Immature natural killer cell (primary cell): ENCODE measurements at places on chromosomes 4 and X. TPM values are rescaled to one million over a fixed set of nuclear protein-coding genes. Genes with fewer than 3 reads are reported as not detected.

The MEPE gene
- polyA plus RNA-seq = not detected

The EREG gene
- not detected for polyA plus RNA-seq

The ARAP2 gene
- 38.9 TPM for polyA plus RNA-seq

The TLR10 gene
- 0.55 TPM for polyA plus RNA-seq

The NPY1R gene
- not detected for polyA plus RNA-seq

The PNMA6A gene
- not detected for polyA plus RNA-seq

The XAGE1A gene
- not detected for polyA plus RNA-seq

The RNF175 gene
- not detected for polyA plus RNA-seq

The FAM9B gene
- polyA plus RNA-seq = 0.20 TPM

The GPC4 gene
- not detected for polyA plus RNA-seq

The NLGN4X gene
- not detected for polyA plus RNA-seq

The RGN gene
- polyA plus RNA-seq = not detected

The TLR7 gene
- polyA plus RNA-seq = not detected

The PALLD gene
- polyA plus RNA-seq = 15.8 TPM

The PRDM8 gene
- polyA plus RNA-seq = 2.7 TPM

The SPANXA1 gene
- polyA plus RNA-seq = not detected

The ARSD gene
- polyA plus RNA-seq = 16.0 TPM

The PGAM4 gene
- polyA plus RNA-seq = not detected

The P2RY4 gene
- polyA plus RNA-seq = not detected

The ZAR1 gene
- polyA plus RNA-seq = not detected

The UNC5C gene
- polyA plus RNA-seq = not detected

The SORCS2 gene
- not detected for polyA plus RNA-seq

The SCML2 gene
- polyA plus RNA-seq = 0.42 TPM

The F8A3 gene
- 28.0 TPM for polyA plus RNA-seq

The ZCCHC18 gene
- polyA plus RNA-seq = 5.0 TPM

The TENT5D gene
- not detected for polyA plus RNA-seq

The CSAG1 gene
- polyA plus RNA-seq = not detected

The MAGEB2 gene
- polyA plus RNA-seq = not detected

The LUZP4 gene
- not detected for polyA plus RNA-seq

The AMELX gene
- not detected for polyA plus RNA-seq

The SLITRK2 gene
- polyA plus RNA-seq = not detected

The ADGRG4 gene
- polyA plus RNA-seq = not detected

The ARR3 gene
- not detected for polyA plus RNA-seq

The CXCR3 gene
- 31.1 TPM for polyA plus RNA-seq

The ADH4 gene
- polyA plus RNA-seq = not detected

The AADAT gene
- not detected for polyA plus RNA-seq
